GM23248 (cell line): ENCODE measurements at places on chromosomes 1 and 21. TPM values are rescaled to one million over a fixed set of nuclear protein-coding genes. Genes with fewer than 3 reads are reported as not detected.
A peak's percentile ranks its signal among the peaks of the same experiment; 100 is the strongest.

The SLC1A7 gene
- 0.13 TPM in 1 of 2 replicates, not detected in the other for total RNA-seq

DNA sequence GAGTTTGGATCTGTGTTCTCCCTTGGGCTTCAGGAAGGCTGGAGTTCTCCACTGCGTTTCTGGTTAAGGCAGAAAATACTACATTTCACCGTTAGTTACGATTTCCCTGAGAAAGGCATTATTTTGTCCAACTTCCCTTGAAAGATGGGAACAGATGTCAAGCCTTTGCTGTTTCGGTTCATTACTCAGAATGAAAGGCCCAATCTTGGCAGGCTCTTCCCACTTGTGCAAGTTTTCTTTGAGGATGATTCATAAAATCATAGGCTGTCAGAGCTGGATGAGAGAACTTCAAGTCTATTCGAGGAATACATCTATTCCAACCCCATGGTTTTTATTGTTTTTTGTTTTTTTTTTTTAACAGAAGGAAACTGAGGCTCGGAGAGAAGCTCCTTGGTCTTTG is 205.2 kb downstream of the GRIK3 start:
- H3K4me1 ChIP-seq = no peaks in the 10 kb centered on the region
- no peak overlapping the region for H3K27ac ChIP-seq
- H3K27me3 ChIP-seq = no peaks in the 10 kb centered on the region; the same call in 1 of the 2 replicates
- H3K4me3 ChIP-seq = no peak overlapping the region
- no peaks in the 10 kb centered on the region for H3K36me3 ChIP-seq

The AQP10 gene
- total RNA-seq = not detected in 2 replicates

DNA sequence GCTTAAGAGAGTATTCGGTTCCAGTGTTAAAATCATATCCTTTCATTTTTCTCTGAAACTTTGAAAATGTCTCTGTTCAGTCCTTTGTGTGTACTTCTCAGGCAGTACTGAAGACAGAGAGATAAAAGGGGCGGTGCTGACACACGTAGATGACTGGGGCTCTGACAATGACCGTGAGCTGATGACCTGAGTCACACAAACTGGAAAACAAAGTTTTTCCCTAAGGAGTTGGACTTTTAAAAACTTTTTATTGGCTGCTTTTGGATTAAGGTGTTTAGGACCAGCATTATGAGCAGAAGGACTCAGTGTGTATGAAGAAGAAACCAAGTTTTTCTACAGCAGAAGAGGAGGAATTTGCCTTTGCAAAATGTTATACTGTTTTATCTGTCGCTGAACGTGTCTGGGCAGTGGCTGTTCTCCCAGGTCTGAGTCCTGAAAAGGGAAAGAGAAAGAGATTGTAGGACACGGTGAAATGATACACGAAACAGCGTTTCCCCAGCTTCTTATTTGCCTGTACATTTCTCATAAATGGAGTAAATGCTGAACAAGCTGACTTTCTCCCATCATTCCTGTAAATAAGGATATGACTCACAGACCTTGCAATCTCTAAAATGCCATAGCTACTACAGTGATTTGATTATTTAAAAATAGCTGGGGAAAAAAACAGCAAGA is 51.5 kb downstream of the MAP3K7CL start:
- H3K4me1 ChIP-seq = peaks cover 28% of the 10 kb centered on the region
- peak overlapping the region; percentile 99 for H3K27ac ChIP-seq
- H3K4me3 ChIP-seq = peak overlapping the region; percentile 77
- H3K36me3 ChIP-seq = no peaks in the 10 kb centered on the region

The PADI4 gene
- not detected in 2 replicates for total RNA-seq

DNA sequence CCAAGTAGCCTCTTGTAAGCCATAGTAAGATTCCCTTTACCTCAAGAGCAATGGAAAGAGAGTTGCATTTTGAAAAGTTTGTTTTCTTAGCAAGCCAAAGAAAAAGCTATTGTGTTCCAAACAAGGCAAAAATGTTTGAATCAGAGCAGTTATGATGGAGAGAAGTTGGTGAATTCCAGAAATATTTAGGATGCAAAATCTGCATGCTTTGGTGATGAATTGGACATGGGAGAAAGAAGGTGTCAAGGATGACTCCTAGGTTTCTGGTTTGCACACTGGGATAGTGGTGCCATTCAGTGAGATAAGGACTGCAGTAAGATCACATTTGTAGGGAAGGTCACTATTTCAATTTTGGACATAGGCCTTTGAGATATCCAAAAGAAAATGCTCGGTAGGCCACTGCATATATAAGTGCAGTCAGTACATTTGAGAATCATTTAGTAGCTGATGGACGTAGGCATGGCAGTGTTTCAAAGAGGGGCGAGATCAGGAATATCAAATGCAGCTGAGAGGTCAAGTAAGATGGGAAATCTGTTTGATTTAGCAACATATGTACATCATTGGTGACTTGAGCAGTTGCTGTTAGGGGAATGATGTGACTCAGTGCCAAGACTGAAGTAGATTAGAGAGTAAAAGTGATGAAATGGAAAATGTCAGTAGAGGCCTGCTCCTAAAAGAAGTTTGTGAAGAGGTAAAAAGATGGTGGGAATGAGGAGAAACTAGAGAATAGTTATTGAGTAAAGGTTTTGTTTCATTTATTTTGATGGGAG is 33.9 kb upstream of the GPR25 start:
- H3K27me3 ChIP-seq = no peaks in the 10 kb centered on the region
- peak overlapping the region; percentile 50 for H3K27ac ChIP-seq
- H3K36me3 ChIP-seq = peaks cover 28% of the 10 kb centered on the region; the same call in 1 of the 2 replicates
- no peak overlapping the region for H3K4me3 ChIP-seq
- DNase-seq = peak; percentile 72
- H3K4me1 ChIP-seq = peaks cover 26% of the 10 kb centered on the region

DNA sequence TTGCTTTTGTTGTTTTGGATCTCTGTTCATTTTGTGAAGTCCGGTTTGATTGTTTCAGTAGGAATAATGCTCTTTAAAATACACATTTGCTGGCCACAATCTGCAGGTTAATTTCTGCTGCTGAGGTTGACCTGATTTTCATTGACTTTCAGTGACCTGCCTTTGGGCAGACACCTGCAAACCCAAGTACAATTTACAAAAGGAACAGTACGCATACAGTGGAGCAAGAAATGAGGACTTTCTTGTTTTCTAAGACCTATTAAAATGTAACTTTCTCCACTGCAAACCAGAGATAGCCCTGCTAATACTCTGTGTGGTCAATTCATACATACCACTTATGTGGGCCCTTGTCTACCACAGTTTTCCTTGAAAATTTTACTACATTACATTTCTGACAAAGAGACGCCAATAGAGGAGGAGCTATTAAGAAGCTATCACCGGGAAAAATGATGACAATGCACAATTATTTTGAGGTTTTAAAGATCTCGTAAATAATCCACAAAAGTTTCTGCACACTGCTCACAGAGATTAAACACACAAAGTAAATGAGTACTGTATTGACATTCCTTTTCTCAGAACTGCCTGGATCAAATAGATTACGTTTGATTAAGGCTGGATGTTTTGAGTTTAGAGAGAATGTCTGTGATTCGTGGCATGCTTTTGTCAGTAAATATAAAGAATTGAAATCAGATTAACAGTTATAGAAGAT is 141.9 kb downstream of the SDCCAG8 start:
- no peaks in the 10 kb centered on the region for H3K27me3 ChIP-seq
- no peaks in the 10 kb centered on the region for H3K4me1 ChIP-seq
- H3K27ac ChIP-seq = no peak overlapping the region
- no peaks in the 10 kb centered on the region for H3K36me3 ChIP-seq
- no peak overlapping the region for H3K4me3 ChIP-seq

DNA sequence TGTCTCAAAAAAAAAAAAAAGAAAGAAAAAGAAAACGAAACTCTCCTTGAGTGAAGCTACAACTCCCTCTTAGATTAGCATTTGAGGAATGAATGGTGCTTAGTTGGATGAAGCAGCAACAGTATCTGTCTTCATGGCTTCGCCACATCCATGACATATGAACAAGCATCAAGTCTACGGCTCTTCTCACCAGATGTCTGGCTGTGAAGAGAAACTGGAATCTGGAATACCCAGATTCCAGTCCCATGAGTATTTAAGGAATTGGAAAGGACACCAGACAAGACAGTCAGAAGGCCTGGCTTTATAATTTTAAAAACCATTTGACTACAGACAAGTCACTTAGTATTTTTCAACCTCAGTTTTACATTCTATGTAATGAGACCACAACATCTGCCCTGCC is 38.0 kb upstream of the TADA1 start:
- H3K27me3 ChIP-seq = peaks cover 33% of the 10 kb centered on the region
- H3K36me3 ChIP-seq = no peaks in the 10 kb centered on the region
- no peaks in the 10 kb centered on the region for H3K4me1 ChIP-seq
- no peak overlapping the region for H3K27ac ChIP-seq
- H3K4me3 ChIP-seq = no peak overlapping the region

- no peak overlapping the region for H3K4me3 ChIP-seq
- H3K4me1 ChIP-seq = peaks cover 7% of the 10 kb centered on the region
- no peak for DNase-seq
- peaks cover 17% of the 10 kb centered on the region; the same call in 1 of the 2 replicates for H3K36me3 ChIP-seq
- no peak overlapping the region for H3K27ac ChIP-seq
Observed at GRCh38 chr1:204990059-204990664, 52.9 kb upstream of the CNTN2 start.

DNA sequence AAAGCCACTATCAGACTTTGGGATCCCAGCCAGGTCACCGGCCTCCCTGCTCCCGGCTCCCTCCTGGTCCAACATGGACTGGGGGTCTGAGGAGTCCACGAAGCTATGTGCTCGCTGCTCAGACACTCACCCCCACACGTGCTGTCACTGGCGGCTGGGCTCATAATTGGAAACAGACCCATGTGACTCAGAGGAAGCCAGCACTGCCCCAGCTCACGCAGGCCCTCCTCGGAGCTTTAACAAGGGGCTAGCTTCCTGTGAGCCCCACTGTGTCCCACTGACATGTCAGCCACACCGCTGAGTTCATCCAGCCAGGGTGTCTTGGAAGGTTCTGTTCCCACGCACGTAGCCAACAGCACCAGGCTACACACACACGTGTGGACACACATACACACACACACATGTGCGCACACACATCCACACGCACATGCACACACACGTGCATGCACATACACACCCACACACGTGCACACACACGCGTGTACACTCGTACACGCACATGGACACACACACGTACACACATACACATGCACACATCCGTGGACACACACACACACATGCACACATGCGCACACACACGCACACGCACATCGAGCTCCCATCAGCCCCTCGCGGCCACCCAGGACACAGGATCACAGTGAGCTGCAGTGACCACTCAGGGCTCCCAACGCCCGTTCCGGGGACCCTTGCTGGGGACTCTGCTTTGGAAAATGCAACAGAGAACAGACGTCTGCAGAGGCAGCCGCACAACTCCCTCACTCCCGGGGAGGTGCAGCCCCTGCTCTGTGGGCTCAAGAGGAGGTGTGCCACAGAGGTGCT is 18.4 kb upstream of the COL6A2 start:
- H3K4me3 ChIP-seq = no peak overlapping the region
- peak; percentile 98 for DNase-seq
- peaks cover 48% of the 10 kb centered on the region for H3K4me1 ChIP-seq
- no peaks in the 10 kb centered on the region for H3K27me3 ChIP-seq
- no peaks in the 10 kb centered on the region for H3K36me3 ChIP-seq

GRCh38 chr1:20105856-20106255 is 13.5 kb downstream of the PLA2G2D start:
- DNase-seq = no peak
- H3K4me1 ChIP-seq = peaks cover 19% of the 10 kb centered on the region
- H3K36me3 ChIP-seq = no peaks in the 10 kb centered on the region
- H3K27ac ChIP-seq = no peak overlapping the region
- no peaks in the 10 kb centered on the region for H3K27me3 ChIP-seq
- H3K4me3 ChIP-seq = no peak overlapping the region

DNA sequence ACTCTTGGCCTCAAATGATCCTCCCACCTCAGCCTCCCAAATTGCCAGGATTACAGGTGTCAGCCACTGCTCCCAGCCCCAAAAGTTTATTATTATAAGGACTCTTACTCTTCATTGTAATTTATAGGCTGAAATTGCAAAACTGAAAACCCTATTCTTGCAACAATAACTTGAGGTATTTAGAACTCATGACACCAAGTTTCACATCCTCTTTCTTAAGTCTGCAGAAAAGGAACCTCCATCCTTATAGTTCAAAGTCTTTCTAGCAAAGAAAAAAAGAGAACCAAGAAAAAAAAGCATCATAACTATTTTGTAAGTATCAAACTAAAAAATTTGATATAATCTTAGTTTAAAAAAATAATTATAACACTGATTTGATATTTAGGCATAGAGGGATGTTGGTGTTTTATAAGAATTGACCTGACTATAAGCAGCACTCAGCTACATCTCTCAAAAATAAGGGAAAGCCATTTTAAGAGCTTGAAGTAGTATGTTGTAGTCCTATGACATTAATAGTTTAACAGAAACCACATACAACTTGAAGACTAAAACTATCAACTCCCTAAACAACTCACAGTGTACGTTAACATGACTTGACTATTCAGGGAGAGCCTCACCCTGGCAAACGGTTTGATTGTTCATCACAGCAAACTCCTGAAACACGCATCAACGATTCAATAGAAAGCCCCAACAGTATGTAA is 122.4 kb downstream of the AKT3 start:
- no peak overlapping the region for H3K4me3 ChIP-seq
- DNase-seq = no peak
- no peaks in the 10 kb centered on the region for H3K27me3 ChIP-seq
- H3K27ac ChIP-seq = no peak overlapping the region

GRCh38 chr1:6350416-6351088 is 43.0 kb downstream of the ACOT7 start:
- DNase-seq = no peak
- peaks cover 10% of the 10 kb centered on the region for H3K4me1 ChIP-seq
- no peaks in the 10 kb centered on the region for H3K27me3 ChIP-seq
- no peak overlapping the region for H3K27ac ChIP-seq
- H3K4me3 ChIP-seq = no peak overlapping the region

The RPTN gene
- total RNA-seq = not detected in 2 replicates

DNA sequence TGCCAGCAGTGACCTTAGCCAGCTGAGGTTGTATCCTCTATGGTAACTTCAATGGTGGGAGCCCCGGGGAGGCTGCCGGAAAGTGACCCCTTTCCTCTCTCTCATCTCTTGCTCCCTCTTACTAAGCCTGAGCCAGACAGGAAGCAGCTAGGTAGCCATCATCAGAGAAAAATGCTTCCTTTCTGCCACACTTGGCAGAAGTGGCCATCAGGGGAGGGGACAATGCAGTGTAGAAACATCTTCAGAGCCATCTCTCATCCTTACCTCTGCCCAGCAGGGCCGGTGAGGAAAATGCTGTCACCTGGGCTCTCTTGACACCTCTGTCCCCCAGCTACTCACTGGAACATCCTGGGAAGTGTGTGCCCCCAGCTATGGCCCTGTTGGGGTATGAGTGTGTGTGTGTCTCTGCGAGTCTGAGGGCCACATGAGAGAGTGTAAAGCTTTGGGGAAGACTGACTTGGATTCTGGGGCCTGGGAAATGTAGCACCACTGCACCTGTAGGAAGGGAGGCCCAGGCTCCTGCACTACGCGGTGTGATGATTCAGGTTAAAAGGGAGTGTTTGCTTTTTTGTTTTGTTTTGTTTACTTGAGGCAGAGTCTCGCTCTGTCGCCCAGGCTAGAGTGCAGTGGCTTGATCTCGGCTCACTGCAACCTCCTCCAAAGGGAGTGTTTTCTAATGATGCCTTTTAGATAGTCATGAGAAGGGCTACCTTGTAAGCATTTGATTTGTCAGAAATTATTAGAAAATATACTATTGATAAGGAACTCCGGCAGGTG is 48.7 kb upstream of the CNTN2 start:
- H3K4me1 ChIP-seq = peaks cover 7% of the 10 kb centered on the region
- H3K27ac ChIP-seq = no peak overlapping the region
- DNase-seq = peak; percentile 63
- no peaks in the 10 kb centered on the region for H3K27me3 ChIP-seq
